ENCODE measurements at places on chromosomes 11 and 22.
A peak's percentile ranks its signal among the peaks of the same experiment; 100 is the strongest.

GRCh38 chr11:28514391-28514790 lies 406.2 kb downstream of the METTL15 start:
- DNase-seq: no peak

DNA sequence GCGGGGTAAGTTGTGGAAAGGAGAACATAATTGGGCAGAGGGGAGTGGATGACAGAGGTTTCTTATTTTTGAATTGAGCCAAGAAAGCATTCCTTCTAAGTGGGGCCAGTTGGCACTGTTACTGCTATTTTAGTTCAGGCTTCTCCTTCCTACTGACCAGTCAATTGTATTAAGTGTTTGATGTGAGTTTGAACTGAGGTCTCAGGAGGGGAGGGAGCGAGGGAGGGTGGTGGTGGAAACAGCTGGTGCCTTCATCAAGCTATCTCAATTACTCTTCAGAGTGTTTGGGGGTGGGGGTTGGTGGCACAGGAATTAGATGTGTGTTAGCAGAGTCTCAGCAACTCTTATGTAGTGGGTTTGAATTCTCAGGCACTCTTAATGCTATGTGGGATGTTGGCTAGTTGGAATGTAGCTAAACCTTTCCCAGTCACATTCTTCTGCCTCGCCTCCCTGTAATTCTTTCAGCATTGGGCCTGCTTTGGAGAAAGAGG lies 14.5 kb downstream of the CTNND1 start:
- DNase-seq: no peak

- DNase-seq: no peak
Observed at GRCh38 chr11:130068986-130069658, 572 bp upstream of the APLP2 start.

DNA sequence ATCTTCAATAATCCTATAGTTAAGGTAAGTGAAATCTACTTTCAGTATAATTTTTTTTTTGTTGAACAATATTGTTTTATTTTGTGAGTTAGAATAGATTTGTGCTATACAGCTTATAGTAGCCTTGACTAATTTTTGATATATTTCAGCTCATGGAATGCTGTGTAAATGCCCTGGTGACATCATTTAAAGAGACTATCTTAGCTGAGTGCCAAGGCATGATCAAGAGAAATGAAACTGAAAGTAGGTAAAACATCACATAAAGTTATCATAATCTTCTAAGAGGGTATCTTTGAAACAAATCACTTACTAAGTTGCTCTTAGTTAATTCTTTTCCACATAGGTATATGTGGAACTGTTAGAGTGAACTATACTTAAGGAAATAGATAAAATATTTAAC lies 51.4 kb upstream of the ACAT1 start:
- no peak for DNase-seq

GRCh38 chr11:2998073-2998850 lies 6.1 kb upstream of the NAP1L4 start:
- no peak for DNase-seq

GRCh38 chr11:125494561-125494960 lies 1.5 kb downstream of the FEZ1 start:
- DNase-seq: no peak

- DNase-seq: no peak
Observed at GRCh38 chr11:76823481-76824028, 37.2 kb upstream of the ACER3 start.

- no peak for DNase-seq
Observed at GRCh38 chr11:114168691-114169090, 109.2 kb downstream of the ZBTB16 start.

- DNase-seq: no peak
Observed at GRCh38 chr11:126956635-126957034, 43.9 kb downstream of the KIRREL3 start.

GRCh38 chr11:72039856-72040401 lies 40.4 kb downstream of the NUMA1 start:
- DNase-seq: no peak

- peak; percentile 25 for DNase-seq
Observed at GRCh38 chr11:75524665-75525432, 892 bp downstream of the GDPD5 start.

- DNase-seq: no peak
Observed at GRCh38 chr11:126534141-126534805, 178.8 kb downstream of the ST3GAL4 start.

DNA sequence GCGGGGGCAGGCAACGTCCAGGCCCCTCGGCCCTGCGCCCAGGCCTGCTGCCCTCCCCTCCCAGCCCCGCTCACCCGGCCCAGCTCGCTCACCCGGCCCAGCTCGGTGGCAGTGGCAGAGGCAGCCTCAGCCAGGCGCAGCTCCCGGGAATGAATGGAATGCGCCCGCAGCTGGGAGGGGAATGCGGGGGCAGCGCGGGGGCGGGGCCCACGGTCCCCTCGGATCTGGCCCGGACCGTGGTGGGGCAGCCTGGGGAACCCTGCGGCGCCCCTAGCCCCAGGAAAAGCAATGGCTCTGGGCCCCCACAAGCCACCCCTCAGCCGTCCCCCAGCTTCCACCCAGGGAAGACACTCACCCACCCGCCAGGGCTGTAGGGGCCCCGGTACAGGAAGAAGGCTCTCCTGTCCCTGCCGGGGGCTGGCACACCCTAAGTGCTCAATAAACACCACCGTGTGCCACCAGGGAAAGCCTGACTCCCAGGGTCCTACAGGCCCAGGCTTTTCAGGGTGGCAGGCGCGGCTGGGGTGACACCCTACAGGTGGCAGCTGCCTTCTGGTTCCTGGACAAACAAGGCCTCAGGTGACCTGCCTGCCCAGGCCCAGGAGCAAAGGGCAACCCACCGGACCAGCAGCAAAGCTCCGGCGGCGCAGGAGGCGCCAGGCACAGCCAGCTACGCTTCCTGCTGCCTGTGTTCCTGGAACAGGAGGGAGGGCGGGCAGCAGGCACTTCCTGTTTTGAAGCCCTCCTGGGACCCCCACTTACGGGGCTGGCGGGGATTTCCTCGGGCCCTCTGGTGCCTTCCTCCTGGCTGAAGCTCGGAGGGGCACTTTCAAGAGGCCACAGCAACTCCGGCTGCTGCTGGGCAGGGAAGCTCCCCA lies 13.8 kb downstream of the PLXNB2 start:
- DNase-seq: no peak

- no peak for DNase-seq
Observed at GRCh38 chr22:44361391-44362126, 48.8 kb upstream of the SHISAL1 start.

DNA sequence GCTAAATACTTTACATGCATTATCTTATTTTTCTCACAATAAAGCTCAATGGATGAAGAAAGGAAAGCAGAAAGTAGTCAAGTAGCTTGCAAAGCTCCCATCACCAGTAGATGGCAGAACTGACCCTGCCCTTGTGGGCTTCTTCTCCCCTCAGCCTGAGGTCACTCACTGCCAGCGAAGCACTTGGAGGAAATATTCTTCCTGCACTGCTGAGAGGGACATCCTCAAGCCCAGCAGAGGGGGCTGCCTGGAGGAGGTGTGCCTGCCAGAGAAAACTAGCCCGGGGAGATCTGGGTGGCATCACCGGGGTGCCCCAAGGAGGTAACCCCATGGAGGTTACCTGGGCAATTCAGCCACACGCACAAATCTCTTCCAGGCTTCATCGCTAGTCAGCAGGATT lies 6.6 kb downstream of the APOL4 start:
- peak; percentile 22 for DNase-seq

- peak; percentile 87 for DNase-seq
Observed at GRCh38 chr11:118198370-118198769, 21.9 kb upstream of the SCN2B start.

- no peak for DNase-seq
Observed at GRCh38 chr11:27028561-27028965, 12.1 kb upstream of the BBOX1 start.

DNA sequence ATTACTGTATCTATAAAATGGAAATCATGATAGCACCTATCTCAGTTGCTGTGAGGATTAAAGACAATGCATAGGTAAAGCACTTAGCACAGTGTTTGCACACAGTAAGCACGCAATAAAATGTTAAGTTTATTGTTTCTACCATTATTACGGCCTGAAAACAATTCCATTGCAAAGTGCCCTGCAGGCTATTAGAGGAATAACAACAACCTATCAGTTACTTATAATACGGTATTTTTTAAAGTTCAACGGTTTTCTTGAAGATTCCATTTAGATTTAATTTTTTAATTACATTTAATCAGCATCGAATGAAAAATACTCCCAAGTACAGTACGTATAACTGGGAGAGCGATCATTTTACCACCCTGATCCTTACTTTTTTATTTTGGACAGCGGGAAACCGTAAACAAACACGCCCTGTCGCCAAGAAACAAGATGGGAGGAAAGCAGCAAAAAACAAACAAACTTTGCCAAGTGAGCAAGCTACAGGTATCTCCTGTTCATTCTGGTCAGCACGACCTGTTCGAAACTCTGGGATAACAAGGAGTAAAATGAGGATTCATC lies 893 bp downstream of the SLC36A4 start:
- no peak for DNase-seq

GRCh38 chr11:69640995-69641581 lies at the start of gene CCND1:
CCND1 (plus strand) TSS chr11:69641156; CDS start chr11:69641314, 158 bp downstream.
- DNase-seq: peak; percentile 38

DNA sequence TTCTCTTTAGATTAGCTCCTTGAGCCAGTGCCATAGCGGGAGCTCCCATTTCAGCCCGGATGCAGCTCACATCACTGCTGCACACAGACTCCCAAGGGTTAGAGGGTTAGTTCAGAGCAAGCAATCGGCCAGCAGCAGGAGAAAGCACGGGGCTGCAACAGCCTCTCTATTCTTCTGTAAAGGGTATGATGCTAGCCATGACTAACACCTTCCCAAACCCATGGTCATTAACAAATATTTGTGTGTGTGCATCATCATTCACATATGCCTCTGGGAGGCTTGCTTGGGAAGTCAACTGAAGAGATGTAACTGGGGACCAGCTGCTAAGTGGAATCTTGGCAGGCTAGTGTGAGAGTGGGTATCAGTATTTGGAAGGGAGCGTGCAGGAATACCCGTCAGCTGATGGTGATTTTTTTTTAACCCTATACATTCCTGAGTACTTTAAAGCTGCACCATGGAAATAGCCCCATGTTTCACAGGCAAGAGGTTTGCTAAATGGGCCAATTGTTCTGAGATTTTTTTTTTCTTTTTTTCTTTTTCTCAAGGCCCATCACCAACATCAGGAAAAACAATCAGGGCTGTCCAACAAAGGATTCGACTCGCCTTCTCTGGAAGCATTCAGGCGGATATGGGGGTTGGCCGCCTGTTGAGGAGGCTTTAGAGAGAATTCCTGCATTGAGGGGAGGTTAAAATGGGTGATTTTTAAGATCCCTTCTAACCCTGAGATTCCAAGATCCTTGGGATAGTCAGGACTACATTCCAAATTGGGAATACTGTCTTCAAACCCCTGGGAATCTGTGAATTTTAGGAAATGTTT lies 33.2 kb upstream of the CCDC89 start:
- DNase-seq: no peak

GRCh38 chr11:34416766-34417165 lies 22.0 kb upstream of the CAT start:
- DNase-seq: no peak

DNA sequence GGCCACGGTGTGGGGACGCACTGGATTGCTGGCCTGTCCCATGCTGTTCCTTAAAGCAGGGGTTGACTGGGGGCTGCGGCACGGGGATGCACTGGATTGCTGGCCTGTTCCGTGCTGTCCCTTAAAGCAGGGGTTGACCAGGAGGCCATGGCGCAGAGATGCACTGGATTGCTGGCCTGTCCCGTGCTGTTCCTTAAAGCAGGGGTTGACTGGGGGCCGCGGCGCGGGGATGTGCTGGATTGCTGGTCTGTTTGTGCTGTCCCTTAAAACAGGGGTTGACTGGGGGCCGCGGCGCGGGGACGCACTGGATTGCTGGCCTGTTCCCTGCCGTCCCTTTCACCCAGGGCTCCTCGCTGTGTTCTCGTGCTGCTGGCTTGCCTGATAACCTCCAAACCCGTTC lies 383.4 kb downstream of the TBC1D22A start:
- DNase-seq: no peak

- no peak for DNase-seq
Observed at GRCh38 chr22:26485806-26486390, 2.2 kb downstream of the SRRD start.

DNA sequence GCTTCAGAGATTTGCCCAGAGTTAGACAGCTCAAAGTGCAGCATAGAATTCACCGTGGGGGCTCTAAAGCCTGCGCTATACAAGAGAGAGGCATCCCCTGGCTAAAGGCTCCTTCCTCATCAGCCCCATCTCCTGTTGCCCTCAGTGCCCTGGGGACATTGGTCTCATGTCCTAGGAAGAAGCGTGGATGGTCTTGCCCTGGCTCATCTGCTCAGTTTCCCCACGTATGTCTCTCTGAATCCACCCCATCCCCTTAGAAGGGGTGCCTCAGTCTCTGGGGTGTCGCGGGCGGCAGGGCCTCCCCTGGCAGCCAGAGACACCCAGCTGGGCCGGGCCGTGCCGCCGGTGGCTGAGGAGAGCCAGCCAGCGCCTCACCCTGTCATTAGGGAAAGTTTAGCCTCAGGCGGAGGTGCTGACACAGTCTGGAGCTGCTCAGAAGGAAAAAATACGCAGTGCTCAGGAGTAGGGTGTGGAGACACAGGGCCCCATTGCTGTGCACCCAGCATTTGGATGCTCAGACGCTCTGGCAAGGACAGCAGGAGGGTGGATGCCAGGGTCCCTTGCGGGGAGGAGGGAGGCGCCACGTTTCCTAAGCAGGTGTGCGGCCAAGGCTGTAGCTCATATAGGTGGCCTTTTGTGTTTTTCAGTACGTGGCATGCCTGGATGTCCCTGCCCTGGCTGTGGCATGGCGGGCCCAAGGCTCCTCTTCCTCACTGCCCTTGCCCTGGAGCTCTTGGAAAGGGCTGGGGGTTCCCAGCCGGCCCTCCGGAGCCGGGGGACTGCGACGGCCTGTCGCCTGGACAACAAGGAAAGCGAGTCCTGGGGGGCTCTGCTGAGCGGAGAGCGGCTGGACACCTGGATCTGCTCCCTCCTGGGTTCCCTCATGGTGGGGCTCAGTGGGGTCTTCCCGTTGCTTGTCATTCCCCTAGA lies 1.3 kb downstream of the SLC39A13 start:
- no peak for DNase-seq

DNA sequence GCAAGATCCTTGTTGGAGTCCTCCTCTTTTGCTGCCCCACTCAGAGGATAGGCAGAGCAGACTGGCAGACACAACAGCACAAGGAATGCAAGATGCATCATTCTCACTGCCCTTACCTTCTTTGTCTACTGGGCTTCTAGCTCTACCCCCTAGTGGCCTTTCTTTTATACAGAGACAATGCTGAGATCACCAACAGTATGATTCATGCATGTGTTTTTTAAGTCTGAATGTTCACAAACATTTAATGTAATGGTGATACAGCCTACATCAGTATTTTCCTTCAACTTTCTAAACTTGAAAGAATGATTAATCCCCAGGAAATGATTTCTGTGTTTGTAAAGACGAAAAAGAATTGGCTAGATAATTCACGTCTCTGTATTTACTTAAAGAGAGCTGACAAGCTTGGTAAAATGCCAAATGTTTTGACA lies at the start of gene MMP10:
TSS of gene MMP10 (minus strand) at position 138 of the 428 bp plus-strand sequence. CDS start at position 101, 37 bp downstream.
- no peak for DNase-seq

Data from stimulated activated CD4-positive, alpha-beta T cell treated with anti-CD3 and anti-CD28 coated beads, Interleukin-12 subunit alpha, Interleukin-12 subunit beta, amount 100 ng/mL, for 4 hours (primary cell).